ENCODE measurements at places on chromosomes 12 and 14.

DNA sequence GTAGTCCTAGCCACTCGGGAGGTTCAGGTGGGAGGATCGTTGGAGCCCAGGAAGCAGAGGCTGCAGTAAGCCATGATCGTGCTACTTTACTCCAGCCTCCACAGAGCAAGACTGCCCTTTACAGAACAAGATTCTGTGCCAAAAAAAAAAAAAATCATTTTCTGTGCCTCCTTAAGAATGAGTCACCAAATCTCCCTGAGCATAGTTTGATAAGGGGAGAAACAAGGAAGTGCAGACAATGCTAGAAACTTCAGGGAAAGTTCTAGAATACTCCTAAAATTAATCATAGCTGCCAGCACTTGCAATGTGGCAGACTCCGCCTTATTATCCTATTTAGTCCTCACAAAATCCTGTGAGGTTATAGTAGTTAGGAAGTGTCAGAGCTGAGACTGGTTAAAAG lies 74.5 kb downstream of the KCNK10 start:
- DNase-seq: no peak

DNA sequence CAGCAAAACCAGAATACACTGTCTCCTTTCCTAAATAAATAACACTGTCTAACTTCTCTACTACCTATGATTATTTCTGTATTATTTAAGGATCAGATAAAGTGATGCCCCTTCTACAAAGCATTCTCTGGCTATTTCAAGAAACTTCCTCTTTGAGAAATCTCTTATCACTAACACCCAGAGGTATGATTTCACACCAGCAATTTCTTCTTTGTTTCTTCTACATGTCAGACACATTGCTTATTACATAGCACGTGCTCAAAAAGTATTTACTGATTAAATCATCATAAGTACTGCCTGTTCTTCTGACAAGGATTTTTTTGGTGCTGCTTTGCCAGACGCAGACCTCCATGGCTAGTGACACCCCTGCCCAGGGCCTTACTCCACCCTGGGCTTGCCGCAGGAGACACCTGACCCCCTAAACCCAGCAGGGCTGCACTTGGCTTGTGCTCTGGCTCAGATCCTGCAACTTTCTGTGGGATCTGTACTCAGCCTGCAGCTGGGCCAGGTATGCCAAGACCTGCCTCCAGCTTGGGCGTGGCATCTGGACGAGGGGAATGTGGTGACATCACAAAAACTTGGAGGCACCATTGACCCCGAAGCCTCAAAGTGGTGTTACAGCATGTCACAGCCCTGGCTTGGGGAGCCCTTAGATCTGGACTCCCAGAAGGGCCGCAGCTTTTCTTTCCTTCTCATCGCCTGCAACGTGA lies 15.4 kb upstream of the HIGD1C start:
- no peak for DNase-seq

- no peak for DNase-seq
These were observed 449.7 kb downstream of the BTG1 start for GRCh38 chr12:91695964-91696363.

DNA sequence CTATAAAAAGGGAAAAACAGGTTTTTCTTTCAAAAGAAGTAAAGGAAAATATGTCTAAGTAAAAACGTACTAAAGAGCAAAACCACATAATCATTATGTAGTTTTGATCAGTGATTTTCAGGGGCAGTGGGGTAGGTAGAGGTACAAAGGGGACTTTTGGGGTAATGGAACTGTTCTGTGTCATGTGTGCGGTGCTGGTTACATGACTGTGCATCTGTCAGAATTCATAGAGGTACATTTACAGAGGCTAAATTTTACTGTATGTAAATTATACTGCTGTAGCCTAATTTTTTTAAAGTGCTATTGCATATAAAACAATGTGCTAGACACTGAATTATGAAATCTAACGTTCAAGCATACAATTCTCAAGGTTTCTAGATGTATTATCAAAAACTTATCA lies 2.0 kb downstream of the ESR2 start:
- DNase-seq: no peak

DNA sequence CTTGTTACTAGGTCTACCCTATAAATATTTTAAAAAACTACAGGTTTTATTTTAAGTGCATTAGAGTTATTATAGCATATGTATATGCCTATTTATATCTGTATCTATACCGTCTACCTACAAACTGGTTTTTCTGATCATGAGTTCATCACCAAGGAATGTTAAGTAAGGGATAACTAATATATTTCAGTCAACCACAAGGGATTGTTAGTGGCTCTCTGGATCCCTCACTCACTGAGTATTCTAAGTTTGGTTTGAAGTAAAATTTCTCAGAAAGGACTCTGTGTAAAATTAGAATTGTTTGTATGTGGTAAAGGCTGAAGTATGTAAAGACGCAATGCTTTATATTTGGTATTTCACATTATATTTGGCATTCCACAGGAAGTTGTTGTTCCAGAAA lies 4.8 kb downstream of the EPYC start:
- DNase-seq: no peak

GRCh38 chr12:49941556-49942511 lies 8.7 kb upstream of the AQP2 start:
- DNase-seq: no peak

GRCh38 chr12:57726884-57727757 lies 11.4 kb downstream of the AGAP2 start:
- DNase-seq: no peak

DNA sequence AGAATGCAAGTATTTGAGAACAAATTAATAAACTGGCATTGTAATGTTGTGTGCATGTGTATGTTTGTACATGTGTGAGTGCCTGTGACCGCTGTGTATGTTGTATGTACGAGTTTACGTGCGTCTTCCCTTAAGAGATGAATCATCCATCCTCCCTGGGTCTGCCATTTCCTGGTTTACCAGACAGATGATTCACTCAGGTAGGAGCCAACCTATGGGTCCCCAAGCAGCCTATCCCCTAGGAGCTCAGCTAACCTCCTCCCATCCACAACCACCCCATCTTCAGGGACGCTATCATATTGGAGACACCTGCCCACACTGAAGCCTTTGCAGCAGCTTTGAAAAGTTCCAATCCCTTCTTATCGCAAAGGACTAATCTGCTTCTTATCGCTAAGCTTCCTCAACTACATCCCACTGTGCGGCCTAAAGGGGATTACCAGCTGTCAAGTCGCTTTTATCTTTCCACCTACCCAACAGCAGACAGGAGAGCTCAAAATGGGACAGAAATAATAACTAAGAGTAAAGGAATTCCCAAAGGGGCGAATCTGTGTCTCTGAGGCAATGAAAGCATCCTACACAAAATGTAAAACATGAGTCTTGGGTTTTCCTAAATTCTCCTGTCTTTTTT lies 81.5 kb upstream of the TMCC3 start:
- DNase-seq: no peak

- DNase-seq: no peak
These were observed 30.5 kb downstream of the CLEC2D start for GRCh38 chr12:9699898-9700605.

DNA sequence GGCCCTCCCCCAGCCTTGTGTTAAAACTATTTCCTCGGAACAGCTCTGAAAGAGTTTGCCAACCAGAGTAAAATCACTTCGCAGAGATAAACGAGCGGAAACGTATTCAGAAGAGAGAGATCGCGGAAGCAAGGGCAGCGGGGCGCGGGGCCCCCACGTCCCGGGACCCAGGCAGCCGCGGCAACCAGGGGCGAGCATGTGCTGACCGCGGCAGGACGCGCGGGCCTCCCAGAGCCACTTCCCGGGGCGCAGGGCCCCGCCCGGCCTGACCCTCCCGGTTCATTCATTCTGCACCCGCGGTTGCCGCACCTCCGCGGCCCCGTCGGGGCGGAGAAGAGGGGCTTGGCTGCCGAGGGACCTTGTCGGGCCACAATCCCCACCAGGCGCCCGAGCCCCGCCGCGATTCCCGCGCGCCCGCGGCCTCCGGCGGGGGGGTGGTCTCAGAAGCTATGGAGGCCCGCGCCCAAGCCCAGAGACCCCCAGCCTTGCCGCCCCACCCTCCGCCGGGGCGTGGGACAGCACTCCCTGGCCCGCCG lies 598 bp downstream of the UBE2N start:
- peak; percentile 59 for DNase-seq

- DNase-seq: peak; percentile 52
These were observed 1.5 kb downstream of the WNK1 start for GRCh38 chr12:753611-754472.

- peak; percentile 90 for DNase-seq
These were observed 16.5 kb downstream of the PRKCH start for GRCh38 chr14:61337893-61338292.

GRCh38 chr12:45627407-45628069 lies 102.0 kb upstream of the ARID2 start:
- no peak for DNase-seq

DNA sequence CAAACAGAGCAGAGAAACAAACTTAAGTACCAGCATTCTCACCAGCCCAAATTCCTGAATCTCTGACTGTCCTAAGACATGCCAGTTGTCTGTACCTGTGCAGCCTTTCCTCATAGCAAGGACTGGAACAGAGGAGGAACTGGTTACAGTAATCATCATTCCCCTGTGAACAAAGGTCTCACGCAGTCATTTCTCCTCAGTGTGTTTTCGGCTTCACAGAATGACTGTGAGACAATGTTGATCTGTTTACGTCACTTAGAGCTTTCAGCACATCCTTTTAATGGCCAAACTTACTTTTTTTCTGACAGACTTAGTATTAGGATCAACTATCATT lies 169.0 kb downstream of the FBXL14 start:
- no peak for DNase-seq

GRCh38 chr14:72591391-72591790 lies 302.5 kb downstream of the DPF3 start:
- DNase-seq: no peak

- DNase-seq: peak; percentile 60
These were observed 38.7 kb upstream of the CRY1 start for GRCh38 chr12:107131832-107132616.

GRCh38 chr14:92382677-92383076 lies 59.7 kb downstream of the SLC24A4 start:
- no peak for DNase-seq

GRCh38 chr12:38555620-38556591 lies 239.3 kb downstream of the ALG10B start:
- no peak for DNase-seq

DNA sequence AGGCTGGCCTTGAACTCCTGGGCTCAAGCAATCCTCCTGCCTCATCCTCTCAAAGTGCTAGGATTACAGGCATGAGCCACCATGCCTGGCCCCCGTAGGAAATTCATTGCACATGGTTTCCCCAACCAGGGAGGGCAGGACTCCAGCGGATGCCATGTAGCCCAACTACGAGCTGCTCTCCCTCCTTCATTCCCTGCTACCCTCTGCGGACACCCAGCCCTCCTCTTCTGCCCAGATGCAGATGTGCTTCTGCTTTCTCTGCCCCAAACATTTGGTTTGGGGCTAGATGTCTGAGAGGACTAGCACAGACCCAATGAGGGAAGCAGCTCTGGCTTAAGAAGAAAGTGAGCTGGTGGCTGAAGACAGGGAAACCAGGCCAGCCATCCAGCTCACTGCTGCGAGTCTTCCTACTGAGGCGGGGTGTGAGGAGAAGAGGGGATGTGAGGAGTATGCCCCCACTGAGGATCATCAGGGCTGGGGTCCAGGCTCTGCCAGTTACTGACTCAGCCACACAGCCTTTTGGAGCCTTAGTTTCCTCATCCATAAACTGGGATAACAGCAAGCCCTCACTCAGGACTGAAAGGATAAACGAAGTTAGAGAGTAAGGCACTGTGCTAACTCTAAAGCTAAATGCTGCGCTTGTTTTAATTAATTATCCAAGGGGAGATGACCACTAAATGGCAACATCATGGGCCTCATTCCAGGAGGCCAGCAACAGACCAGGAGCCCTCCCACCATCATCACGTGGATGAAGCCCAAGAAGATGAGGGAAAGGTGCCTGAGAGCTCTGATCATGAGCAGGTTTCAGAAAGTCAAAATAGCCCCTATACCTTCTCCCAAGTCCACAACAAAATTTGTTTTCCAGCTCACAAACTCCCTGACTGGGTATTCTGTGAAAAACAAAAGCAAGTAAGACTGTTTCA lies 10.9 kb downstream of the CTDSP2 start:
- DNase-seq: no peak

GRCh38 chr14:25349269-25349668 lies 299.3 kb upstream of the STXBP6 start:
- no peak for DNase-seq

- DNase-seq: no peak
These were observed 176.6 kb downstream of the TTC7B start for GRCh38 chr14:90639641-90640040.

GRCh38 chr12:28933176-28933575 lies 215.9 kb upstream of the FAR2 start:
- DNase-seq: no peak

DNA sequence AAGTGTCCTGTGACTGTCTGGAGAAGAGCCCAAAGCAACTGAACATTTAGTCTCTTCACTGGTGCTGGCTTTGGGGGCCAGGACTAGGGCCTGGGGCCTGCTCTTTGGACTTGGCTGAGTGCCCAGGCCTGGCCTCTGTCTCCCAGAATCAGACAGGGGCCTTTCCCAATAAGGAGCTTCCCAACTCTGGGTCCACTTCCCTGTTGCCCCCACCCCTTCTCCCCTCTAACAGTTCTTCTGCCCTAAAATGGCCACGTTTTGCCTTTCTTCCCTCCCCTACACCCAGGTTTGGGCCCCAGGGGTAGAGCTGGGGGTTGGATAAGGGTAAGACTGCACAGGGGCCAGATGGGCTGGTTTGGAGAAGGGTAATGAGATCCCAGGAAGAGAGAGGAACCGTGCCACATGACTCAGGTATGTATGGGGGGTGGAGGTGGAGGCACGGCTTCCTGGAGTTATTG lies 10.0 kb upstream of the ITGA5 start:
- no peak for DNase-seq

DNA sequence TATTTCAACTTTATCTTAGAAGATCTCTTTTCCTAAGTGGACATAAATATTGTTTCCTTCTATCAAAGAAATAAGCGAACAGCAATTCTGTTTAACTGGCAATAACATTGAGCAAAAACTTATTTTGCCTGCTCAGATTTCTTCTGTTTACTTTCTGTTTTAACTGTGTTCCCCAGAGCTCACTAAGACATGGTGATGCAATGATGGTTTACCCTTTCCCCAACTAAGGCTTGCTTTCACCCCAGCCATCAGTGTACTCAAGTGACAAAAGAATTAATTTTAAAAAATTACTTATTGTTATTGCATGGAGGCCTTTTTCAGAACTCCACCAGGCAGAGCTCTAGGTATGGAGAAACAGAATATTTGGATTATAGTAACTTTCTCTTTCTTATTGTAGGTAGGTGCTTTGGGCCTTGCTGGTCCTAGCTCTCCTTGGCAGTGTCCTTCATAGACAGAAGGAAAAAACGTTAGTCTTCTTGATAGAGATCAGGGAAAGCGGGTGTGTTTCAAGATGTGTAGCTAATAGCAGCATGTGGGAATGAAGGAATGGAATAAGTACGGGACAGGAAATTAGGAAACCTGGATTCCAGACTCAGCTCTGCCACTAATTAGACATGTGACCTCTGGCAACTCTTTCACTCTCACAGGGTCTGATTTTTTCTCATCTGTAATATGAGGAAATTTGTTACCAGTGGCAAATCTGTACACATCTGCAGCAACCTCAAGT lies 14.6 kb upstream of the DDHD1 start:
- no peak for DNase-seq

DNA sequence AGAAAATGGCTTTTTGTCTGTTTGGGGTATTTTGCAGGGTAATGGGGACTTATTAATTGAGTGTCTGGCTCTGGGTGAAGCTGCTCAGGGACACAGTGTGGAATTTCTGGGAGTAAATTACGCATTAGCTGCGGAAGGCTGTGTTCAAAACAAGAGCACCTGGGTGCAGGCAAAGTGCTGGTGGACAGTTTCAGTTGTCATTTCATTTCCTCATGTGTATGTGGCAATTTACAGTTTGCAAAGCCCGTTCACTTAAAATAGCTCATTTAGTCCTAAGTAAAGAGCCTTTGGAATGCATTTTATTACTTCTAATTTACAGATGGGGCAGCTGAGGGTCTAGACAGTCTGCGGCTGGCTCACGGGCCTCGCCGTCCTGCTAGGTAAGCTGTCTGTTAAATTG lies 546.8 kb downstream of the BCL11B start:
- DNase-seq: no peak
